ENCODE measurements at places on chromosomes 5 and 9.

- DNase-seq: no peak
Measured at GRCh38 chr5:79436821-79437220, 77.1 kb downstream of the HOMER1 start.

GRCh38 chr5:91176288-91177016 lies 206.7 kb downstream of the ARRDC3 start:
- no peak for DNase-seq

- no peak for DNase-seq
Measured at GRCh38 chr9:76624391-76625048, 139.7 kb upstream of the PCA3 start.

DNA sequence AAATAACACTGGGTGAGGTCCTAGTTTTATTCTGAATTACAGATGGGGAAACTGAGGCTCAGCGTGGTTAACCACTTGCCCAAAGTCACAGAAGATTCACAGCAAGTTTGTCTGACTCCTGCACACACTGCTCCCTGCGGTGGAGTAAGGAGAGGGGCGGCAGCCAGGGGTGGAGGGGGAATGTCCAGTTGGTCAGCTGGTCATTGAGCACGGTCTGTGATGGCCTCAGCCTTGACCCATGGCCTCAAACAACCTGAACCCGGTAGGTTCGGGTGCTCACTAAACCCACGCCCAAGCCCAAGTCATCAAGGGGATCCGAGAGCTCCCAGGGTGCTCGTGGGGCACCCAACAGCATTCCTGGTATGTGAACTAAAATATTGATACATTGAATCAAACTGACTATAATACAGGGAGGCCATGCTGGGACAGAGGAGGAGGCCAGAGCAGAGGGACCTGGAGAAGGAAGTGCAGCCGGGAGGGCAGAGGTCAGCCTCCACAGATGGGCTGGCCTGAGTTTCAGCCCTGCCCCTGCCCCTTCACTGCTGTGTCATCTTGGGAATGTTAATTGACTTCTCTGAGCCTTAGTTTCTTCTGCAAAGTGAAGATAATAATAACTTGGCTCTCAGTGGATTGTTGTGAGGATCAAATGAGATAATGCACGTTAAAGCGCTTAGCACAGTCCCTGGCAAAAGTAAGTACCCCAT lies 3.6 kb upstream of the IL17B start:
- DNase-seq: no peak

DNA sequence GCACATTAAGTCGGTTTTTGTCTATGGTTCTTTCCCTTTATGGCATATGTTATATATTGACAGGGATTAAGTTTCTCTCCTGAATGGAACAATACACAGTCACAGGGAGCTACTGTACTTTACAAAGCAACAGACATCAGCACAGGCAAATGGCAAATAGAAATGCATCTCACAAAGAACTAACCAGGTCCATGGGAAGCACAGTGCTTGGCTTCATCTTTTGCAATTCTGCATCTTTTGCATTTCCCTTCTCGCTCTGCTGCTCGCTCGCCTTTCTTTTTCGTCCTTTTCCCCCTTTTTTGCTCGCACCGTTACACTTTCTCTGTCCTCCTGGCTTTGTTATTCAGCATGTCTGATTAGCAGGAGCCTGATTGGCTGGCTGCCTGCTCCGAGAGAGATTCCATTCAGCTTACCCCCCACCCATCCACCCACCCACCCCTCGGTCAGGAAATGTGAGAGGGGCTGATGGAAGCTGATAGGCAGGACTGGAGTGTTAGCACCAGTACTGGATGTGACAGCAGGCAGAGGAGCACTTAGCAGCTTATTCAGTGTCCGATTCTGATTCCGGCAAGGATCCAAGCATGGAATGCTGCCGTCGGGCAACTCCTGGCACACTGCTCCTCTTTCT lies at the start of gene ADAMTSL1:
ADAMTSL1 (plus strand) TSS at position 502 of the 628 bp plus-strand sequence; CDS start at position 582, 80 bp downstream.
- DNase-seq: no peak

DNA sequence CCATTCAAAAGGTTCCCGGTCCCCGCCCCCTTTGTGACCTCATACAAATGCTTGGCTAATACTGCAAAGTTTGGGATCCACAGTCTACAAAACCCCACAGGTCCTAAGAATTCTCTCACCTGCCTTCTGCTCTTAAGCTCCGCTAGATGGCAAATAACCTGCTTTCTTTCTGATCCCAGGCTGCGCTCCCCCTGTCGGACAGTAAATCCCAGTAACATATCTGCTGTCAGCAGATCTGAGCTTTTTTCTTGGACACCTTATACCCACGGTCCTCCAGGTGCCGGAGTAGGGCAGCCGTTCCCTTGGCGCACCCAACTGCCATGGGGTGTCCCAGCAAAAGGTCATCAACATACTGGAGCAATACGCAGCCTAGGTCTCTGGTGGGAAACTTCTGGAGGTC lies 39.0 kb upstream of the PPP1R26 start:
- DNase-seq: peak; percentile 48

DNA sequence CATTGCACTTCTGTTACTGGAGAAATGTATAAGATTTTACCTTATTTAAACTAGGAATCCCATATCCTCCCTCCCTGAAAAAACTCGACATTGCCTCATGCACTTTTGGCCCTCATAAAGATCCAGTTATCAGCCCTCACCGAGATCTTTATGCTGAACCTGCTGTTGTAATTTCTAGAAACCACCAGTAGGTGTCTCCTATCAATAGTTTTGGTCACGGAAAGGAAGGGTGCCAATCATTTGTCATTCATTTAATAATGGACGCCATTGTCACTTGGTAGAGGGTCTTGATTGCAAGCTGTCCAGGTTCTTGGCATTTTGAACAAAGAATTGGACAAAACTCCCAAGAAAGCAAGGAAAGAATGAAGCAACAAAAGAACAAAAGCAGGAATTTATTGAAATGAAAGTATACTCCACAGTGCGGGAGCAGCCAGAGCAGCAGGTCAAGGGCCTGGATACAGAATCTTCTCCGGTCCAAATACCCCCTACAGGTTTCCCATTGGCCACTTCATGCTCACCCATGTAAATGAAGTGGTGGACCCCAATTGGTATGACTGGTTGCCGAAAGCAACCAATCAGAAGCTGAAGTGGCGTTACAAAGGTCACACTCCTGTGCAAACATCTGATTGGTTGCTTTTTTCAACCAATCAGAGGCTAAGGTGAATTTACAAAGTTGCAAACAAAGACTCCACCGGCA lies 524.3 kb downstream of the PSAT1 start:
- no peak for DNase-seq

DNA sequence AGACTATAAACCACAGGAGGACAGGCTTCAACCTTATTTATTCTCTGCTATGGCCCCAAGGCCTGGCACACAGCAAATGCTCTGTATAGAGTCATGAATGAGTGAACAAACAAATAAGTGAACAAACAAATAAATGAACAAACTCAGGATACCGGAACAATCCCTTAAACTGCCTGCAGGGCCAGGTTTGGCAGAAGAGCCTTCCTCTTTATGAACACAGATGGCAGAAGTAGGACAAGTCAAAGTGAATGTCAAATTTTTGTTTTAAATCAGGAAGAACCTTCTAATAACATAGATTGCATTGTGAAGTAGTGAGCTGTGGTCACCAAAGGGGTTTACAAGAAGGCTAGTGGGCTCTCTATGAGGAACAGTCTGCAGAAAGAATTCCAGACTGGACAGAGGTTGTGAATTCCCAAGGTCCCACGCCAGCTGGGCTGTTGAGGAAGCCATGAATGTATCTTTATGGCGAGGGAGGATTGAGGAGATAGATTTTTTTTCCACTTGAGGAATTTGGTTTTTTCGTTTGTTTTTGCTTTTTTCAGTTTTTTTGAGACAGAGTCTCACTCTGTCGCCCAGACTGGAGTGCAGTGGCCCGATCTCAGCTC lies 30.3 kb upstream of the STING1 start:
- no peak for DNase-seq

GRCh38 chr9:87891754-87892153 lies 9.1 kb downstream of the SPATA31E1 start:
- no peak for DNase-seq

DNA sequence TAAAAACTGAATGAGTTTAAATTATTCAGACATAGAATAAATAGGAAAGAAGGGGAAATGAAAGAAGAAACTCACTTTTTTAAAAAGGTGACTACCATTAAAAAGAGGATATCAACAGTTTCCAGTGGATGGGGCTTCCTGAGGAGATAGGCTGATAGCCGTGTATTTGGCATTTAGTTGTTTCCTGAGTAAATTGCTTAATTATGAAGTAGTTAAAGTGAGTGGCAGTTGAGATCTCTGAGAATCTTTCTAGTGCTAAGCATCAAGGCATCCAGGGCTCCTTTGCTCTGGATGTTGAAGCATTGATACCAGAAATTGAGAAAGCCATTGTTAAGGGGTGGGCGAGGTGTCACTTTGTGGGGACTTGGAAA lies 2.7 kb downstream of the TNFAIP8 start:
- DNase-seq: no peak

All from NCI-H1930 (cell line).